Epithelial cell of prostate (primary cell): ENCODE measurements at places on chromosomes 1 and 21.

DNA sequence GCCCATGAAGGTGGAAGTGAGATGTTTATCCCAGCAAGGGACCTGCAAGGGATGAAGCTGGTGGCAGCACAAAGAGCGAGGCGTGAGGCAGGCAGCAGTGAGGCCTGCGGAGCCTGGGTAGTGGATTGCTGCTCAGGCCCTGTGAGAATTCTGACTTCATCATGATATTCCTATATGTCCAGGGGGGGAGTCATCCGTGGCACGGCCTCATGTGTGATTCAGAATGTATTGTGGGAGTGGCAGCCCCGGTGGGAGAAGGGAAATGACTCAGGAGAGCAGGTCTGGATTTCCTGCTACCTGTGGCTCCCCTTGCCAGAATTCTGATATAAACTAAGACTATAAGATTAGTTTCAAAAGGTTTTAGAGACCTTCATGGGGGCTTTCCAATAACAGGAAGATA is 240.9 kb downstream of the CAMTA1 start:
- DNase-seq = peak; percentile 26

DNA sequence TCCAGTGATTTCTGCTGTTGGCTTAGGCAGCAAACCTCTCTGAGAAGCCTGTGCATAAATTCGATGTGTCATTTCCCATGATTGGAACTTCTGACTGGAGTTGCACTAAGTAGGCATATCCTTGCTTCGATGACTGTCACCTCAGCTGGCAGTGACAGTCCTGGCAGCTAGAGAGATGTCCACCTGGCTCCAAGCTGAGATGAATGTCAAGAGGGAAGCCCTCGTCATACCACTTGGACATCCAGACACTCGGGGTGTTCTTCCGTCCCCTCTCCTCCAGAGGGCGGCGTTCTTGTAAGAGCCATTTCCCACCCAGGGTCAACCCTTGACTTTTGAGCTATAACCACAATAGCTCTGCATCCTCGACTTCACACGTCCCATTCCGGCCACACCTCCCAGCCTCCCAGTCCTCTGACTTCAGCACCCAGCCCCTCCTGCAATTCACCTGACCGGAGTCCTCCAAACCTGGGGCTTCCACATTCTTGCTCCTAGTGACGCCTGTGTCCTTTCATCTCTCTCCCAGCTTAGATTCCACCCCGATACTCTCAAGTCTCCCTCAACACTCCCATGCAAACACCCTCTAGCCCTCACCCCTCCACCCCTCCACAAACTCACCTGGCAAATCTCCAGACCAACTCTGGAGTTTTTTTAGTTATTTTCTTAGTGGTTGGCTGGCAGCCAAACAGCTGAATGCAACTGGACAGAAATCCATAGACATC is 17.3 kb downstream of the CA6 start:
- DNase-seq = no peak

GRCh38 chr1:234244482-234244881 is 128.8 kb upstream of the COA6 start:
- DNase-seq = no peak

- no peak for DNase-seq
Observed at GRCh38 chr1:89708751-89709375, 75.9 kb downstream of the LRRC8C start.

- no peak for DNase-seq
Observed at GRCh38 chr1:41377397-41377796, 16.2 kb downstream of the FOXO6 start.
